ENCODE measurements at places on chromosomes 1 and 21.

DNA sequence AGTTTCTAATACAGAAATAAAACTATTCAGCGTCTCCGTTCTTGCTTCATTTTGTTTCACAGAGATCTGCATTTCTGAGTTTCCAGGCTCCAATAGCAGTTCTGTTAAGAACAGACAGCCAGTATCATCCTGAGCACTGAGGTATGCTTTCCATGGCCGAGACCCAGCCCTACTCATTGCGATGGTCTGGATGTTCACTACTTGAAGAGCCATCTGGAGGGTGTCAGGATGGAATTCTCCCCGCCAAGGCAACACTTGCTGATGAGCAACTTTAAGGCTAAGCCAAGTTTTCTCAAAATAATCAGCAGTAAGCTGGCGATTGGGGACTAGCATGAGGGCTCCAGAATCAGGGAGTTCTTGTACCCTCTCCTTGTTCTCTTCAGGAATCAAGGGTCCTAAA lies 7.7 kb upstream of the BCL2L15 start:
- no peak for DNase-seq

DNA sequence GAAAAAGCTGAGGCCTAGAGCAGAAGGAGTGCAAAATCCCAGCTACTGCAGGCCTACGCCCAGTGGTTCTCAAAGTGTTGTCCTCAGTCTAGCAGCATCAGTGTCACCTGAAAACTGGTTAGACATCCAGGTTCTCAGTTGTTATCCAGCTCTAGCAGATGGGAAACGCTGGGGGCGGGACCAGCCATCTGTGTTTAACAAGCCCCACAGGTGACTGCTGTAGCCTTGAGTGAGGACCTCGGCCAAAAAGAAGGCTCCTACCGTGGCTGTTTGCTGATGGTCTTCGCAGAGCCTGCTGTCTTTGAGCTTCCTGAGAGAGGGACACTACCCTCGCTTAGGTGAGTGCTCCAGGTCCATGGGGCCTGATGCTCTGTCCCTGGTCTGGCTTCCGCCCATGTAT lies 69.7 kb downstream of the LRRN2 start:
- no peak for DNase-seq

GRCh38 chr1:63198871-63199394 lies 123.4 kb upstream of the FOXD3 start:
- DNase-seq, result no peak

- no peak for DNase-seq
Observed at GRCh38 chr1:7121622-7121988, 336.4 kb downstream of the CAMTA1 start.

DNA sequence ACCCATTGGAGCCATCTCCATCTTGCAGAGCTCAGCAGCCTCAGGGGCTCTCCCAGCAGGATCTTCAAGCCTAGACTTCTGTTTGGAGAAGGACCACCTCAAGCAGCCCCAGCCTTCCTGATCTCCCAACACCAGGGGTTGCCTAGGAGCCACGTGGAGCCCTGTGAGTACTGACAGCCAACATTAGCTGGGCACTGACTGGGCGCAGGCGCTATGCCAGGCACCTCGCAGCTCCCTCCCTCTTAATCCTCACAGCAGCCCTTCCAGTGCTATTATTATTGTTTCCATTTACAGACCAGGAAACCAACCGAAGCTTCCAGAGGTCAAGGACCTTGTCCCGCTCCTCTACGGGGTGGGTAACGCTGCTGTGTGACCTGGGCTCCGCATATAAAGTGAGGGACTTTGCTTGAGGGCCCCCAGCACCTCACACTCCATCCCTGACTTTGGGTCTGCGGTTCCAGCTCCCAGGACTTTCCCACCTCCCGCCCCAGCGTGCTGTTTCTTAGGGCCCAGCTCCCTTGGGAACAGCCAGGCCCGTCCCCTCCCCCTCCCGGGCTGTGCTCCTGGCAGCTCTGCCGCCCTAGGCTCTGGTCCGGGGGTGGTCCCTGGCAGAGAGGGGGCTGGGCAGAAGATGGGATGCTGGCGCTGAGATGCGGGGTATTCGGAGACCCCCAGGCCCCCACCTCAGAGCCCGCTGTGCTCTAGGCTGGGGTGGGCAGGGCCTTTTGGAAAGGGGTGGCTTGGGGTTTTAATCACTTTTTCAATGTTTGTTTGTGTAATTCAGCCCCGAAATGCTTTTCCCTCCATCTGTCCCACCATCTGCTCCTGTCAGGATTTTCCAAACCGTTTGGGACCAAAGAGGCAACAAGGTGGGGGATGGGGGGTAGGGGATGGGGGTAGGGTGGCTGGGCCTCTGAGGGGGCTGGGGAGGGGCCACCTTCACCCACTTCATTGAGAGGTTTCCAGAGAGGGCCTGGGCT lies 4.1 kb upstream of the HPCA start:
- no peak for DNase-seq

Measured in CD8-positive, alpha-beta memory T cell (primary cell).